NCI-H526 (cell line): ENCODE measurements at places on chromosomes 13 and 19.

DNA sequence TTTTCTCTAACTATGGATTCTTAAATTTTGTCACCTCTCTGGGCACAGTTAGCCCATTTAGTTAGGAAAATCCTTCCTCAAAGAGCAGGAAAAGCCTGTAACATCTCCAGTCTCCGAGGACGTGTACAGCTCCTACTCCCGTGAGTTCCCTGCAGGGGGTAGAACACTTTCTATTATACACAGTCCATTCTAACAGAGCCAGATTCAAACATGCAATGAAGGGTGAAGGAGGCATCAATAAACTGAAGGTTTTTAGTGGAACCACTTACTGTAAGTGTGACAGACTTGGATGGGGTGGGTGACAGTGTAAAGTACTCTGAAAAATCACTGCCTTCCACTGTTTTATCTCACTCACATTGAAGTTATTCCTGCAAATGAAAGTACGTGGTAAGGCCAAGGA is 204.7 kb upstream of the DACH1 start:
- DNase-seq, result no peak

DNA sequence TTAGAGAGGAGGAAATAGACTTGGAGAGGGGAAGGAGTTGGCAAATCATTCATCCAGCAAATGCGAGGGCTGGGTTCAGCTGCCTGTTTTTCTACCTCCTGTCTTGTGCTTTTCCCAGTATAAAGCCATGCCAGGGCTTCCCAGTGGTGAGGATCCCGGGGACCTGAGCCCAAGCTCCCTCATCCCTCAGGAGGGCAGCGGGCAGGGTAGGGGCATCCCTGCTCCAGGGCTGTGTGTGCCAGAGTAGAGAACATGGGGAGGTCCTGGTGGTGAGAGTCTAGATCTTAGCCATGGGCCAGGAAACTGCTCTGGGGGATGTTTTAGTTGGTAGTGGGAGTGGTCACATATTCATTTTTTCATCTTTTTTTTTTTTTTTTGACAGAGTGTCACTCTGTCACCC is 43.6 kb downstream of the GPR12 start:
- no peak for DNase-seq

DNA sequence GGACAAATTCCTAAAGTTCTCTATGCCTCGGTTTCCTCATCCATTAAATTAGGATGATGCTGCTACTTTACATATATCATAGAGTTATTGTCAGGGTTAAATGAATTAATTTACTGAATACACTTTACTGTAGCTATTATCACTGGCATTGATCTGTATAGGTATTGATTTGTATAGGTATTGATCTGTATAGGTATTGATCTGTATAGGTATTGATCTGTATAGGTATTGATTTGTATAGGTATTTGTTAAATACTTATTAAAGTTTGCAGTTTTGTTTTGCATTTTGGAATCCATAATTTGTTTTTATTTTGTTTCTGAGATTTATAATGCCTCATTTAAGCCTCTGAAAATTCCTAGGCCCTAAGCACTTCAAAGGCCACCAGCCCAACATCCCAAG is 2.4 kb upstream of the PPP2R1A start:
- no peak for DNase-seq

DNA sequence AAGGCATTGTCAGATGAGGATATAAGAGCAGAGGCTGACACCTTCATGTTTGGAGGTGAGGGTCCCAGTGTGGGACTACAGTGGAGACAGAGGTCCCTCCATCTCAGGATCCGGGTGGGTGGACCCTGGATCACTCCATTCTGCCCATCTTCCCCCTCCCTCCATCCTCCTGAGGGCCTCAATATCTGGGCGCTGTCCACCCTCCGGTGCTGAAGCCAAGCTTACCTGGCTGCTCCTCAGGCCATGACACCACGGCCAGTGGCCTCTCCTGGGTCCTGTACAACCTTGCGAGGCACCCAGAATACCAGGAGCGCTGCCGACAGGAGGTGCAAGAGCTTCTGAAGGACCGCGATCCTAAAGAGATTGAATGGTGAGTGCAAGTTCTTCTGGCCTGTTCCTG is 11.9 kb downstream of the CYP4F12 start:
- DNase-seq, result no peak

- DNase-seq, result no peak
Observed at GRCh38 chr13:37534181-37534580, 64.4 kb downstream of the POSTN start.

DNA sequence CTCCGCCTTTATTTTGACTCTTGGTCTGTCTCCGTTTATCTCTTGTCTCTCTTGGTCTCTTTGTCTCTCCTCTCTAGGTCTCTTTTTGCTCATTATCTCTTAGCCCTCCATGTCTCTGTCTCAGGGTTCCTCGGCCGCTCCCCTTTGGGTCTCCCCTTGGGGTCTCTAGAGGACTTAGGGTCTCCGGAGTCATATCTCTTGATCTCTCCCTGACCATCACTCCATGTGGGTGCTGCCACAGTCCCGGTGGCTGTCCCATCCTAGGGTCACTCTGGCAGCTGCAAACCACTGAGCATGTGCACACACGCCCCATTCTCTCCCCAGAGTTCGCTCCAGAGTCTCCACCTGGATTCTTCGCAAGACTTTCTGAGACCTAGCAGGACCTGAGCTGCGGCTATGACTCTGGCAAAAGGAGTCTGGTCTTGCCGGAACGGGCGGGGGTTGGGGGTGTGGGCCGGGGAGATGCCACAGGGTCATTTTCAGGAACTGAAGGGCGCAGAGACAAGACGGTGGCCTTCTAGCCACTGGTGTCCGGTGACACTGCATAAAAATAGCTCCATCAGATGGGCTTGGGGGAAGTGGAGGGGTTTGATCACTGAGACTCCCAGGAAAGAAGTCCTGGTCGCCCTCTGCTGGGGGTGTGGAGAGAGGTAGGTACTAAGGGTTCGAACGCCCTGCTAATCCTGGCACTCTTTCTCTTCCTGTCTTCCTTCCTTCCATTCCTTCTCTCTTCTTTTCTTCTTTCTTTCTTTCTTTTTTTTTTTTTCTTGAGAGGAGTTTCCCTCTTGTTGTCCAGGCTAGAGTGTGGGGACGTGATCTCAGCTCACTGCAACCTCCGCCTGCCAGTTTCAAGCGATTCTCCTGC is 1.2 kb upstream of the KCNA7 start:
- no peak for DNase-seq

DNA sequence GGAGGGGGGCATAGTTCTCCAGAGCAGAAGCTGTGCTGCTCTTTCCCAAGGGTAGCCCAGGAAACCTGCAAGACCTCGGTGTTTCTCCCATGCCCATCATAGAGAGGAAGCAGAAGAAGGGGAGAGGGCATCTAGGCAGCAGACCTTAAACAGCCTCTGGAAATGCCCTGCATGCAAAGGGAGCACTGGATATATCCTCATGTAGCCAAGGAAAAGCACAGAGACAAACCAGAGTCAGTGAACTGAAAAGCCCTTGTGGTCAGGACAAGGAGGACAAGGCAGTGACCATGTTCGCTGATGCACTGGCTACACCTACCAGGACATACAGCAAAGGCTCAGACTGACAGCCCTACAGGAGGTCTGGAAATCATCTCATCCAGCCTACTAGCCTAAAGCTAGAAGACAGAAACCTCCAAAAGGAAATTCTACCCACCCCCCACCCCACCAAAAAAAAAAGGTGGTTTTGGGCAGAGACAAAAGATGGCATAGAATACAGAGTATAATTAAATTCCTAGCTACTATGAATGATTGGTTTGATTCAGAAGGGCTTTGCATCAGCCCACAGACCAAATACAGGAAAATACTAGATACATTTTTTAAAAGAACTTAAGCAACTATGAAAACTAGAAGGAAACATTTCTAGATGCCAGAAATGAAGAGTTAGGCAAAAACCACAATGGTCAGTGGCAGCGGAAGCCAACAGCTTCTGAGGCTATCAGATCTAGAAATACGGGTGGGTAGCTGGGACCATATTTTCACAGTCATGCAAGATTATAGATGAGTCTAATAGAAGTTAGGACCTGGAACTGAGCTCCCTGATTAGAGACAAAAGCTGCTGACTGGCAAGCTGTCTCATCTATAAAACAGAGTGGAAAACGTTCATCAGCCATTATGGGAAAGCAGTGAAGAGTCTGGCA is 4.4 kb upstream of the TBC1D4 start:
- no peak for DNase-seq

DNA sequence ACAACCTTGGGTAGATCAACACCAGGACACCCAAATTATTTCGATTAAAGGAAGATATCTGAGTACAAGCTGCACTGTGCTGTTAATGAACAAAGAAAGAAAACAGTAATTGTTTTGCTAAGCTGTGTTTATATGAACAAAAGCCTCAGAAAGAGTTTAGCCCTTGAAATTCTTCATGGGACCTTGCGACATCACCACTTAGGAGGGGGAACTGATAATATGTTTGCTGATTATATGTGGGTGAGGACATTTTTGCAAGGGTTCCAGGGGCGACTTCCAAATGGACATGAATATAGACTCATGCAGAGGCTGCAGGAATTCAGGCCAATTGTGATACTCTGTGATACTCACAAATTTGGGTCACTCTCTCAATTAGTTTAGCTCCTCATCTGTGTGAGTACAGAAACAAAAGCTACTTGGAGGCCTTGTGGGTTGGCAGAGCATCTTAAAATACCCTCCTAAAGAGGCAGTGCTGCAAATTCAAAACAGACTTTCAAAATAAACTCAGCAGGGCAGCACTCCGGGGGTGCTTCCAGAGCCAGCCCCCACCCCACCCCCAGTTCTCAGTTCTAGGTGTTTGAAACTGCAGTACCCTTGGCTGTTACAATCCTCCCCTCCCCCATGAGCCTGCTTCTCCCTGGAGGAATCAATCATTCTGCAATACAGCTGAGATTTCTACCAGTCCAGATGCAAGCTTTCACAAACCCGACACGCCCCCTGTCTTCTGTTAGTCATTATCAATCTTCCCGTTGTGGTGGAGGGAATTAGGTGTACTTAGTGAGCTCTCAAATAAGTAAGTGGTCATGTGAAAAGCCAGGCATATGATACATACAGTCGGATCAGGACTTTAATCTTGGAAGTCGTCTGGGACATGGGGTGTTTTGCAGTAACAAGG is 97.0 kb upstream of the MBNL2 start:
- DNase-seq, result no peak

- DNase-seq, result no peak
Observed at GRCh38 chr13:43145534-43146196, 122.3 kb downstream of the DNAJC15 start.

DNA sequence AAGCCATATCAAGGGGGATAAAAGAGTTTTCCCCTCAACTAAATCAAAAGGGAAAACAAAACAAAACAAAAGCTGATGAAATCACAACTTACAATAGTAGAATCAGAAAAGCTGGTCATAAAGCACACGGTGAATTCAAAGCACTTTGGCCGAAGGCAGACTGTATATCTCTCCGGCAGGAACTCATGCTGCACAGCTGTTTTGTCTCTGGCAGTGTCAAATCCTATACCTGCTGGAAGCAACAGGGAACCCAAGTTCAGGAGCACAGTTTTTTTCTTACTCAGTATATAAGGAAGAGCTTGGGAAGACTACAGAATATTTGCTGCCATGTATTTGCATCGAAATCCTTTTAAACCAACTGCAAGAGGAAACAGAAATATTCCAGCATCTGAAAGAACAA is 213.7 kb downstream of the RFC3 start:
- peak; percentile 99 for DNase-seq

DNA sequence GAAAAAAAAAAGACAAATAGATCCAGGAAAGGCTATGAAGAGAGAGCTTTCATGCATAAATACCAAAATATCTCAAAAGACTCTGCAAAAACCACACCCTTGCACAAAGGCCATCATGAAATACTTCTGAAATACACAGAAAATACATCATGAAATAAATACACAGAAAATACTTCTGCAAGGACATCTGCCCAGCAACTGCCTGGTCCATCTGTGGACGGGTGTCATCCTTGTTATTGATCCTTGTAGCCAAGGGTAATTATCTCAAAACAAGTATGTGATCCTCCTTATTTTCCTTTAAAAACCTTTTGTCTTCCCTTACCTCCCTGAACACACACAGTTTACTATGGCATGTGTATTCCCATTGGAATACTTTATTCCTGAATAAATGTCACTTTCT is 6.9 kb downstream of the USPL1 start:
- no peak for DNase-seq
